ENCODE measurements at places on chromosomes 3 and 15.

DNA sequence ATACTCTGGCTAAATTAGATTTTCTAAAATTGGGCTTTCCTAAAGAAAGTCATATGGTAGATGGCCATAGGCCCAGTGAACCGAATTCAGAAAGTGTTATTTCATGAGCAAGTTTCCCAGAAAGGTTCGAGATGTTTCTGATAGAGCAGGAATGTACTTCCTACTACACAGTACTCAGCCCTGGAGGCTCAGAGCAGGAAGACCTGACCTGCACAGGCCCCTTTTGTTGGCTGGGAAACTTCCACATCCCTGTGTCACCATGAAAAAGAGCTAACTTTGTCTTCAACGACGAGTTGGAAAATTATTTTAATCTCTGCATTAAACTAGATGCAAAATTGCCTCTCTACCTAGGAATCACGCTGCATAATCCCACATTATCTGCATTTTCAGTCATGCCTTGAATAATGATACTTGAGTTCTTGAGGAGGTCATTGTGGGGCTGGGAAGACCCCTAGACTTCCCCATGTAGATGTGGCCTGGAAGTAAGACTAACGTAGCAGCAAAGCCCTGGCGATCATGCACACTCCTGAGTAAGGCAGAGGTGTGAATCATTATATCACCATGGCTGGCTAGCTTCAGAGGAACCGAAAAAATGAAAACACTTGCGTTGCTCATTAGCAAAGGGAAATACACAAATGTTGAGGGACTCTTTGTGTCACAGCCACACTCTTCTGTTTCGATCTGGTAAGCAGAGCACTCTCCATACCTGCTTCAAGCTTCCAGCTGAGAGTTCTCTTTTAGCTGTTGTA, 47.1 kb downstream of the CMTM7 start:
- no peak for DNase-seq

DNA sequence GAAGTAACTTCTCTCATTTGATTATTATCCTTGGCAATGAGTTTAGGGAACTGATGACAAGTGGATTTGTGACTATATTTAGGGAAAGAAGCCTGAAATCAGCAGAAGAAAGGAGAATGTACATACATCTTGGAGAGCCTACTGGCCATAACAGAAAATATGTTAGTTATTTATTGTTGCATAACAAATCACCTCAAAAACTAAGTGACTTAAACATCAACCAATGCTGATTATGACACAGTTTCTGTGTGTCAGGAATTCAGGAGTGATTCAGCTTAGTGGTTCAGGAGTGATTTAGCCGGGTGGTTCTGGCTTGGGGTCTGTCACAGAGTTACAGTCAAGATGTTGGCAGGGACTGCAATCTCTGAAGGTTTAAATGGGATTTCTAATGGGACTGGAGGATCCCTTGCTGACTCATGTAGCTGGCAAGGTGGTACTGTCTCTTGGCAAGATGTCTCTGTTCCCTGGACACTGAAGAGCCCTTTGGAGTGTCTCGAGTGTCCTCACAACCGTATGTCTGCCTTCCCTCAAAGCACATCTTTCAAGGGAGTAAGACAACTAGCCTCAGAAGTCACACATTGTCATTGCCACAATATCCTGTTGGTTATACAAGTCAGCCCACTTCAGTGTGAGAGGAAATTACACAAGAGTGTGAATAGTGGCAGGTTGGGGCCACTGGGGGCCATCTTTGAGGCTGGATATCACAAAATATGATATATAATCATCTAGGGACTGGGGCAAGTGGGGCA, 248.9 kb downstream of the SV2B start:
- DNase-seq: no peak

GRCh38 chr15:45333550-45333949, 44.8 kb downstream of the GATM start:
- peak; percentile 19 for DNase-seq

DNA sequence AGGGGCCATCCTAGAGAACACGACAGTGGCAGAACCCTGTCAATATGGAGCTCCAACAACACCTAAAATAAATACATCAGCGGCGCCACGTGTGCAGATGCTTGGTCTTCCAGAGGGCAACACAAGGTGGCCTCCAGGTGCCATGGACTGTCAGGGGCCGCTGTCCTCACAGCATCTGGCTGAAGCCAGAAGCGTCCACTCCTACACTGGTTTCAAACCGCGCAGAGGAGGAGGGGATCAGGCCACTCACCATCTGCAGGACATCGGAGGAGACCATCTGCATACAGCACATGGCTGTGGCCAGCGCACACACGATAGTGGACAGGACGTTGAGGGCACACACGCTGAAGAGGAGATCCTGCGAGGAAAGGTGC, 118.2 kb downstream of the NSMCE3 start:
- no peak for DNase-seq

- no peak for DNase-seq
These were observed 1.4 kb upstream of the GHSR start for GRCh38 chr3:172449466-172450149.

- no peak for DNase-seq
These were observed 400.4 kb downstream of the LPP start for GRCh38 chr3:188554404-188554803.

GRCh38 chr15:34116620-34117019, 14.7 kb downstream of the PGBD4 start:
- DNase-seq: no peak

DNA sequence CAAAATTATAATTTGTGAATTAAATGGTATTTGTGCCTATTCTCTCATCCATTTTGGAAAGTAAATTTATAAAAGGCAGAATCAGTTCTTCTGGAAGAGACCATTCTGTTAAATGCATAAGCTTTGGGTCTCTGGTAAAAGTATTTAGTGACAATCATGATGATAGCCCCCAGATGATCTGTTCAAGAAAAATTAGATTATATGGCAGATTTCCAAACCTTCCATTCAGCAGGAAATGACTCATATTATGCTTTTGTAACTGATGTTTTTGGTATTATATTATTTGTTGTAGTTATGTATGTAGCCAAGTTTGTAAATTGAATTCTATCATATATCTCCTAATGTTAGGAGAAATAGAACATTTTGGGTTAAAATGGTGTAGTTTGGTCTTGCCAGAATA, 340.8 kb upstream of the DPH6 start:
- no peak for DNase-seq

- DNase-seq: no peak
These were observed 35.9 kb upstream of the IREB2 start for GRCh38 chr15:78402061-78402610.

GRCh38 chr15:79093352-79093935, 2.9 kb upstream of the RASGRF1 start:
- DNase-seq: no peak

DNA sequence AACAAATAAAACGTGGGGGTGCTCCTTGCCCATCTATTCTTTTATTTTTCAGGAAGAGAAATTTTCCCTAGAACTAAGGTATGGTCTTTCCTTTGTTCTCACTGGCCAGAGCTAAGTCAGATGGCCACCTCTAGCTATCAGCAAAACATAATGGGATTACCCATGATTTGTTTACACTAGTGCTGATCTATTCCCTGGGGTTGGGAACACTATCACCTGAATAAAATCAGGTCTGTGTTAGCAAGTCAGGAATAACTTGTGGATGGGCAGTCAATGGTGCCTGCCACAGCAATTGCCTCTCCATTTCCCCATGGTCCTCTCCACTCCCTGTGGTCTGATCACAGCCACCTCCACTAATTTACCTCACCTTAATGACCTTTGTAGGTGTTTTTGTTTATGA, 181.7 kb upstream of the CADPS start:
- DNase-seq: no peak

- DNase-seq: peak; percentile 6
These were observed 520 bp downstream of the SLC26A6 start for GRCh38 chr3:48634661-48635221.

DNA sequence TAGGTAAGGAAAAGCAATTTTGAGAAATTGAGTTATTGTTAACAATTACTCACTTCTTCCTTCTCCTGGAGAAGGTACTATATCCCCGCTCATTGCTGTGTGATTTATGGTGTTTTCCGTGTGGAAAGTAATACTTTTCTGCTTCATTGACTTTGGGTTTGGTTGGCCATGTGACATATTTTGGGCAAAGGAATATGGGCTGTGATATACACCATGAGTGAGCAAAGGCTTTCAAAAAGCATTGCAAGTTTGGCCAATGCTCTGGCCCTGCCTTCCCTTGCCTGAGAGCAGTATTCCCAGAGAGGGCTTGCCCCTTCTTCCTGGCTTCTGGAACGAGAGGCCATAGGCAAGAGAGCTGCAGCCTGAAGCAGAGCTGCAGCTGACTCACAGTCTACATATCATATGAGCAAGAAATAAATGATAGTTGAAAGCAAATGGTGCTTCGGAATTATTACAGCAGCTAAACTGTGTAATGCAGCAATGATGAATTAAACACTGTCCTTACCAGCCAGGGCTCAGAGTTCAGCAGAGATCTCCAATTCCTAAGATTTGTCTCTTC, 216.8 kb upstream of the CD96 start:
- DNase-seq: no peak

DNA sequence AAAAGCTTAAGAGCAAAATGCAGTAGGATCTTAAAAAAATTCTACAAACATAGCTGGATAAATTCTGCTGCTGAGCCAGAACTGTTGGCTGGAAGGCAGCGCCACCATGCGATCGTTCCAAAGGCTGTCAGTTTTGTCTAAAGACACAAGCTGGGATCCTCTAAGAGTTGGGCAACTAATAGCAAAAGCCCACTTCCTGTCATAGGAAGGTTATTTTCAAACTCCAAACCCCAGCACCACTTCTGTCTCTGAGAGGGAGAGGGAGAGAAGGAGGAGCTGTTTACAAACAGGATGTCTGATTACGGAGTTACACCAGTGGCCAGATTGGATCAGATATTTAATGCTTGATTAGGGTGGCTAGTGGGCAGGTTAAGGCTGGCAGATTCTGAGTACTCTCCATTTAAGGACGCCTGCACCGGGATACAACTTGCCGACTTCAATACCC, 44.0 kb downstream of the EIF4E3 start:
- DNase-seq: peak; percentile 57

GRCh38 chr3:126494204-126494969, 18.7 kb upstream of the ZXDC start:
- DNase-seq: no peak

- DNase-seq: no peak
These were observed 13.2 kb upstream of the BCL6 start for GRCh38 chr3:187758318-187758955.

GRCh38 chr3:197480320-197480719, 75.4 kb downstream of the BDH1 start:
- no peak for DNase-seq

DNA sequence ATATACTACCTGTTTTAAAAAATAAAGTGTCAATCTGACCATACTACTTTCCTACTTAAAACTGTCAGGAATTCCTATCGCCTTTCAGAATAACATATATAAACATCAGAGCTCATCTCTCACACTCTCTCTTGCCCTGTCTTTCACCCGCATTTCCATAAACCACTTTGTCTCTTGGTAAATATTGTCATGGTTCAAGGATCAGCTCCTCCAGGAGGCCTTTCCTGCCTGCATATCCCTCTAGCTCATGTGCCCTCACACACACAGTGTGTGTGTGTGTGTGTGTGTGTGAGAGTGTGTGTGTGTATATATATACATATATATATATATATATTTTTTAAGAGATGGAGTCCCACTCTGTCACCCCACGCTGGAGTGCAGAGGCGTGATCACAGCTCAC, 6.7 kb downstream of the SUMF1 start:
- no peak for DNase-seq

GRCh38 chr15:48006031-48006511, 114.7 kb upstream of the SLC24A5 start:
- no peak for DNase-seq

GRCh38 chr3:95905182-95905581, 909.2 kb upstream of the EPHA6 start:
- DNase-seq: no peak

- no peak for DNase-seq
These were observed 86.9 kb upstream of the UBE2E2 start for GRCh38 chr3:23116081-23116837.

- DNase-seq: no peak
These were observed 48.2 kb upstream of the SLC41A3 start for GRCh38 chr3:126131881-126132750.

DNA sequence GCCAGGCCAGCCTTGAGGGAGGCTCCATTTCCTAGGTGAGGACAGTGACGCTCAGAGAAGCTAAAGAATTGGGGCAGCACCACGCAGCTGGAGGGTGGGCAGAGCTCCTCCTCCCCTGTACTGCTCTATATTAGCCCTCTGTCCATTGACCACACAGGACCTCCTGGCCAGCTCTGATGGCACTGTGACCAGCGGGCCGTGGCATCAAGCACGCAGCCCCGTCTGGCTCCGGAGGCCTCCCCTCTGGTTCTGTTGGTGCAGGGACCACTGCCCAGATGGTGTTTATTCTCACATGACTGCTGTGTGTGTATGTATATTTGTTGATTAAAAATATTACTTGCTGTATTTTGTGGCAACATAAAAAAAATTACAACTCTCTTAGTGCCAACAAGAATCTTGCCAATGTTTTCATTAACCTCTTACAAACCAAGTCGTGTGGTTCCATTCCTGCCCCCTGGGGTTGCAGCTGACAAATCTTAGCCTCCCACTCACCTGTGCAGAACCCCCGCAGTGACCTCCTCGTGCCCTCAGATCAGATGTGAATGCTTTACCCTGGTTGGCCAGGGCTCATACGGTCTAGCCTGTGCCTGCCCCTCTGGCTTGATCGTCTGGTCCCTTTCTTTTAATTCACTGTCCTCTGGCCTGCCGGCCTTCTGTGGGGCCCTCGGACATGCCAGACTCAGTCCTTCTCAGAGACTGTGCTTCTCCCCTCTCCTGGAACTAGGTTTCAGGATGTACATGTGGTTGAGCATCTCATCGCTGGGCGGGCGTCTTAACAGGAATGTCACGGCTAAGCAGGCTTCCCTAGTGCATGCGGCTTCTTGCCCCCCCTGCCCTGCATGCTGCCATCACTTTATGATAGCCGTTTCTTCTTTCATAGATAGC, 14.8 kb downstream of the CHCHD6 start:
- DNase-seq: no peak

DNA sequence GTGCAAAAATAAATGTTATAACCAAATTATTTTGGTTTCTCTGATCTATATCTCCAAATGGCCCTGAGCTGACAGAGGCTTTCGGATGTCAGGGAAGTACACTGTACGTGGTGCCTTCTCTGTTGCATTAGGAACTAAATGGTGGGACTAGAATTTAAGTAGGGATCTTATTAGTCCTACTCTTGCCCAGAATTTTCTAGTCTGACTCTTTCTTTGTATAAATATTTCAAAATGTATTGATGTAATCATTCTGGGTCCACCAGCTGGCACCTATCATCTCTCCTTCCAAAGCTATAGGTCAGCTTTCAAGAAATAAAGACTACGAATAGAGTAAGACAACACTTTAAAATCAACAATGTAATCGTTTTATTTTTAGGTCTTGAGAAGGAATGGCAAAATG, 22.3 kb upstream of the MLF1 start:
- no peak for DNase-seq

GRCh38 chr15:64774037-64774628, 1.3 kb downstream of the RBPMS2 start:
- DNase-seq: no peak

Data from midbrain (tissue), 1 donor.